ENCODE measurements at places on chromosomes 13 and 19.

GRCh38 chr13:21979161-21979806 lies 308.4 kb downstream of the FGF9 start:
- no peak for DNase-seq

- no peak for DNase-seq
Measured at GRCh38 chr13:41008349-41008980, 10.7 kb downstream of the ELF1 start.

DNA sequence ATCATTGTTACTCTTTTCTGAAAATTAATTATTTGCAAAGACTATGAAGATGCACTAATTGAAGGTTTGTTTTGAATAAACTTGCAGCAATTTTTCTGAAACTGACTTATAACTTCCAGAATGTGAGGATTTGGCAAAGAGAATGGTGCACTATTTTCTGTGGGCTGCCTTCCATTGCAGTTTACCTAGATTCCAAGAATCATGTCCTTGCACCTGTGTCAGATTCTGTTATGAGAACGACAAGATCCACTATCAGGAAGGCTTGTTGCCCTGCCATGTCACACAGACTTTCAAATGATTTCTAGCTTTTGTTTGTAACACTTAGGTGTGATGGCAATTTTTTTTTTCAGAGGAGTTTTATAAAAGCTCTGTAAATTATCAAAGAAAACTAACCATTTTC lies 5.6 kb upstream of the SLAIN1 start:
- no peak for DNase-seq

DNA sequence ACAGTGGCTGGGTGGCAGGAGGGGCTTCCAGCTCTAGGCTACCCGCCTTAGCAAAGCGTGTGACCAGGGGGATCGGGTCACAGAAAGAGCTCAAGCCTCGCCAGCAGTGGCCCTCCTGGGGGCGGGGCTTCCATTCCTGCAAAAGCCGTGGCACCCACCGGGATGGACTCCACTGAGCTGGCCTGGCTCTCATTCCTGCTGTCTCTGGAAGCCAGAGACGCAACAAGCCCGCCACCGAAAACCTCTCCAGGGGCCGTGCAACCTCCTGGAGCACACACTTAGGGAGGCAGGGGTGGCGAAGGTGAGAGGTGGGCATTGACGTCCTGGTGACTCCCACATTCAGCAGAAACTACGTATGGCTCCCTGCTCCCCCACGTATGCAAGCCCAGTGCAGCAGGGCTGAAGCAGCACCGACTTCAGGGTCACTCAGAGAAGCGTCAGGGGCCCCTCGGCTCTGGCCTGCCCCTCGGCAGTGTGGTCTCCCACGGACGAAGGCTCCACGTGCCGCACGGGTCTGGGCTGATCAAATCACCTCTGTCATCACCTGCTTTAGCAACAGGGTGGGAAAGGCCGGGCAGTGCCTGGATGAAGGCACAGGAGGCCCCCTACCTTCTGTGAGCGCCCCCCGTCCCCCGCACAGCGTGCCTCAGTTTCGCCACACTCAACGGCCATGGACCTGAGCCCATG lies 3.1 kb downstream of the C19orf25 start:
- no peak for DNase-seq

DNA sequence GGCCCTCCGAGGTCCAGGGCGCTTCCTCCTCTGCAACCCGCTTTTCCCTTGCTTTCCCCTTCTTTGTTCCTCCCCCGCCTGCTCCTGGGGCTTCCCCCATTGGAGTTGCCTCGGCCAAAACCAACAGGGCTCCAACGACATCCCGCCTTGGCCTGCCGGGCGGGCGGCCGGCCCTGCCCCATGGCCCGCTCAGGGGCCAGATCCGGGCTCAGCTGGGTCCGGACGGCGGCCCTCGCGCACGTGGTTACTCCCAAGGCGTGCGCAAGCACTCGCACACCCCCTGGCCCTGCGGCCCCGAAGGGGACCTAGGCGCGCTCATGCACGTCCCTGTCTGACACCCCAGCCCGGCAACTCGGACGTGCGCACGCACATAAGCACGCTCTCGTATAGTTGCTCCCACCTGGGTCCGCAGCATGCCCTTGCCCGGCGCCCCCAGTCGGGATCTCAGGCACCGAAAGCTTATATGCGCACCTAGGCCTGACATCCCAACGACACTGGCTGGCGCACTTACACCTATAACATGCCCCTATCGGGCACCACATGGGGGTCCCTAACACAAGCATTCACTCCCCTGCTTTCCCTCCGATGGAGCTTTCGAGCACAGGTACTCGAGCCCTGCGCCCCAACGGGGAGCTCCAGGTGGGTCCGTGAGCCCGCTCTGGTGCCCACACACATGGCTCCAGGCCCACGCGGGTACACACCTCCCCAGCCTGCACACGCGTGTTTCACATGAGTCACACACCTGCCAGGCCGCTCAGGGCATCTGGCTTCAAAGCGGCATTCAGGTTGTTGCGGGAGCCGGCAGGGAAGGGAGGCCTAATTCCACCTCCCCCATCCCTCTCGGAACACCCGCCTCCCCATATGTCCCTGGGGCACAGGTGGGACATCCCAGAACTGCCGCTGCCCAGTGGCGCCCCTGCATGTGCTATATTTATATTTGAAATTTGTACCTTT lies 15.0 kb downstream of the NFIX start:
- DNase-seq = no peak

DNA sequence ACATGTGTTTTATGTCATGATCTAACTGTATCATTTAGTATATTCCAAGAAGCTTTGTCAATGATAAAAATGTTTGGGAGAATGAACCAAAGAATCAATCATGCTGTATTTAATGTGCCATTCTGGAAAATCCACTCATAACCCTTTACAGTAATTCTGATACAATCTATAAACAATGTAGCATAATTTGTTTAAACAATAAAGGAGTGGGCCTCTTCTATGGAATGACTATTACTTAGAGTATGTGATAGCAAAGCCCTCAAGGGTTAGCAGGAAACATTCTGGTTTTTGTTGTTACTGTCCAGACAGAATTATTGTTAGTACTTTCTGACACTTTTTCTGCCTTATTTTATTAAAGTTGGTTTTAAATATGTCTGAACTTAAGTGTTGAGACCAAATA lies 1073.1 kb downstream of the SLITRK5 start:
- DNase-seq = no peak

DNA sequence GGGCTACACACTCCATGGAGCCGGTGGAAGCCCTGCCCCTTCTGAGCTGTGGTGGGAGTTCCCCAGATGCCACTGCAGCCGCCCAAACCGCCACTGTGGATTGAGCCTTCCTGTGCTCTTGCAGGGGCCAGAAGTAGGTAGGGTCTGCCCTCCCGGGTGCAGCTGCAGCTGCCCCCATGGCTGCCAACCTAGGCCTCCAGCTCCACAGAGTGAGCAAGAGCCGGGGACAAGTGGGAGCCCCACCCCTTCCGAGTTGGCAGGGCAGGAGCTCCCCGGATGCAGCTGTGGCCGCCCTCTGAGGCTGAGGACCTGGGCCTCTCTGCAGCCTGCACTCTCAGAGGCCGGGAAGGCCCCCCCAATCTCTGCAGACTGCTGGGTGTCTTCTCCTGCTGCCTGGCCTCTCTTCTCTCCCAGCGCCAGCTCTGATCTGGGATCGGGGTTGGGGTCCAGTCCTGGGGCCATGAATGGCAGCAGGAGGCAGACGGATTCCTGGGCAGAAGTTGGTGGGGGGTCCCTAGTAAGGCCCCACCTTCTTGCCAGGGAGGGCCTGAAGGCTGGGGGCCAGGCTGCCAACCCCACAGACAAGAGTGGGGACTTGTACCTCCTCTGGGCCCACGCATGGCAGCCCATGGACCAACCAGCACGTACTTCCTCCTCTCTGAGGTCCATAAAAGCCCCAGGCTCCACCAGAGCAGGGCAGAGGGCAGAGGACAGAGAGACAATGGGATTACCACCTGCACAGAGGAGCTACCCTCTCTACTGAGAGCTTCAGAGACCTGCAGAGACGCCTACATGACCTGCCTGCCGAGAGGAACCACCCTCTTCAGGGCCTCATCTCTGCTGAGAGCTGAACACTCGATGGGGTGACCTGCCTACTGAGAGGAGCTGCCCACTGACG lies 28.9 kb downstream of the AP2S1 start:
- DNase-seq = no peak

- no peak for DNase-seq
Measured at GRCh38 chr13:40776681-40777165, 5.7 kb upstream of the MRPS31 start.

DNA sequence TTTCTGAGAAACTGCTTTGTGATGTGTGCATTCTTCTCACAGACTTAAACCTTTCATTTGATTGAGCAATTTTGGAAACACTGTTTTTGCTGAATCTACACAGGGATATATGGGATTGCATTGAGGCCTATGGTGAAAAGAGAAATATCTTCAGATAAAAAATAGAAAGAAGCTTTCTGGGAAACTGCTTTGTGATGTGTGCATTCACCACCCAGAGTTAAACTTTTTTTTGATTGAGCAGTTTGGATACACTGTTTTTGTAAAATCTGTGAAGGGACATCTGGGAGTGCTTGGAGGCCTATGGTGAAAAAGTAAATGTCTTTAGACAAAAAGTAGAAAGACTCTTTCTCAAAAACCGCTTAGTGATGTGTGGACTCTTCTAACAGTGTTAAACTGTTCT lies 1683.8 kb downstream of the UQCRFS1 start:
- no peak for DNase-seq

DNA sequence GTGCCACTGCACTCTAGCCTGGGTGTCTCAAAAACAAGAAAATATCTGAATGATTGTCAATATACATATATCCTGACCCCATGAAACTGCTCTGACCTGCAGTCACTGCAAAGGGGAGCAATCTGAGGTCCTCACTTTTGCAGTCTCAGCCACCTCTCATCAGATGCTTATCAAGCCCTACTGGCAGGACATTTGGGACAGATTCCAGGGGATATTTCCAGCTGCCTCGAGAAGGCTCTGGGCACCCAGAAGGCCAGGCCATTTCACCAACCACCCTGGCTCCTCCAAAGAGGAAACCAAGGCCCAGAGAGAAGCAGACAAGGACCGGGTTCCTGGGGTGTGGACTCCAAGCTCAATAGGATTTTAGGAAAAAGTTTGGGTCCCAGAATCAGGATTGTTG lies 2.3 kb downstream of the EML2 start:
- DNase-seq = no peak
